ENCODE measurements at places on chromosomes 2 and 18. TPM values are rescaled to one million over a fixed set of nuclear protein-coding genes. Genes with fewer than 3 reads are reported as not detected.

SLC20A1 gene
- 30.8 TPM for total RNA-seq

GRCh38 chr2:179437430-179437829 is 172.8 kb upstream of the SESTD1 start:
- no peak for DNase-seq

DNA sequence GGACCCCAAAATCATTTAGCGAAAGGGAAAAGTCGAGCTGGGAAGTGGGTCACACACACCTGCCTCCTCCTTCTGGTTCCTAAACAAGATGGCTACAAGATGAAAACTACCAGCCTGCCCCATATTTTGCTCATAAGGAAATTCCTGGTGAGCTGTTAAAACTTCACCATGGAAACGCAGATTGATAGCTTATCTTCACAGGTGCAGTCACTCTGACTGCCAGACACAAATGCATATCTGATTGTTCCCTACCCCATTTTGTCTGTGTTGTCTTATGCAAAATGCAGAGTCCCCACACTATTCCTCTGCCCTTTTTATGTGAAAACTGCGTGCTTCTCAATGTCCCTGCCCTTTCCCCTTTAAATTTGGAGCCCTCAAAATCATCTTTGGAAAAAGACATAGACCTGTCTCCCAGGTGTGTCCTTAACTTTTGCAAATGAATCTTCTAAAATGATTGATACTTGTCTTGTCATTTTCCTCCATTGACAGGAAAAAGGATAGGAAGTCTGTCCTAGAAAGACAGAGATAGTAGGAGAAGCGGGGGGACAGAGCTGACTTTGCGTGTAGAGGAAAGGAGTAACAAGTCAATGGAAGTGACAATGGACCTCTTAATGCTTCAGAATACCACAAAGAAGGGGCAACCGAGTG is 38.9 kb upstream of the THOC1 start:
- no peak for DNase-seq

BMPR2 gene
- total RNA-seq, result 57.8 TPM

DNA sequence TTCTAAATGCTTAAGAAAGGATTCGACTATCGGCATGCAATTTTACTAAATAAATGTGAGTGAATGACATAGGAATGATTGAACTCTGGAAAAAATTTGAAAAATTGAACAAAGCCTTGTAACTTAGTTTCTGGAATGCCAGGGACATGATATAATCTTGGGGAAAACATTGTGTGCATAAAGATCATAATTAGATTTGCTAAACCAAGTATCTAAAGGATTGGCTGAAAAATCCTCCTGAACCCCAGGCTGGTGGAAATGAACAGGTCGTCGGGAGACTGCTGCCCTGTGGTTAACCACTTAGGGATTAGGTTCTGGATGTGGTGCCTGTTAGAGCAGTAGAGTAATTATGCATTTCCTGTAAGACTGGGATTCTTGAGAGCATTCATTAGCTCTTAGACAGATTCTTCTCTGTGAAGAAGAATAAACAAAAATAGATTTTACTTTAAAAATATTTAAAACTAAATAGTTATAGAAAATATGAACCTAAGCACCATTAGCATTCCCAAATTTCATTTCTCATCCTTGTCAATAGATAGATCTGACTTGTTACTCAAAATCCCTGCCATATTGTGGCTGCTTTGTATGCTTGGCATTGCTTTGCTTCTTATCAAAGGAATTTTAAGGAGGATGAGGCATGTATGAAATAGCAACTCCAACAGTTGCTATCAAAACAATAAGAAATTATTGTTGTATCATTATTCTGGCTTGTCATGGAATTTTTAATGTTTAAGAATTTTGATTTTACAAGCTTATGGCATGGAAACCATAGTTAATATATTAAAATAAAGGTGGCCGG is 55.9 kb downstream of the LYPD6B start:
- no peak for DNase-seq

- no peak for DNase-seq
These were observed 46.0 kb upstream of the RMND5A start for GRCh38 chr2:86673986-86674670.

FKBP1B gene
- 23.0 TPM for total RNA-seq

GRCh38 chr18:75871596-75871995 is 444.1 kb upstream of the SMIM21 start:
- no peak for DNase-seq

AGXT gene
- 1.6 TPM for total RNA-seq

DNA sequence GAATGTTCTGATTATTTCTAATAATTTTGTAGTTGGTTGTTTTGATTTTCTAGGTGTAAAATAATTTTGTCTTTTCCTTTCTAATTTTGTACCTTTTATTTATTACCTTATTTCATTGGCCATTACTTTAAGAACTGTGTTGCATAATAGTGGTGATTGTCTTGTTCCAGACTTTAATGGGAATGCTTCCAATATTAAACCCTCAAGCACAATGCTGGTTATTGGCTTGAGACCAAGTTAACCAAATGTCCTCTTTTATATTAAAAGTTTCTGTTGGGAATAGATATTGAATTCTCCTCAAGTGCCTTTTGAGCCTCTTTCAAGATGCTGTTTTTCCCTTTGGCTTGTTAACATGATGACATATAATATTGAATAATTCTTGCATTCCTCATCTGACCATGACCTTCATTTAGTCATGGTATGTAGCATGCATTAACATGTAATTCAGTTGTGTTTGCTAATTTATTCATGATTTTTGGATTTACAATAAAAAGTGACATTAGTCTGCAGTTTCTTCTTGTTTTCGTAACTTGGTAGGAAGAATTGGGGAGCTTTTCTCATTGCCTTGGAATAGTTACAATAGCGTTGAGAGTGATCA is 141.7 kb downstream of the DIS3L2 start:
- DNase-seq, result no peak

- peak; percentile 24 for DNase-seq
These were observed 874 bp downstream of the NDUFAF7 start for GRCh38 chr2:37232131-37232933.

HOXD13 gene
- total RNA-seq, result not detected

TTN gene
- 92.5 TPM for total RNA-seq

SERPINB4 gene
- not detected for total RNA-seq

CFC1 gene
- not detected for total RNA-seq

Data from mucosa of gallbladder (tissue), 1 donor.